Stimulated activated CD8-positive, alpha-beta memory T cell treated with anti-CD3 and anti-CD28 coated beads, Interleukin-4, amount 100 ng/mL, for 1 hour (primary cell): ENCODE measurements at places on chromosomes 1 and 21.

GRCh38 chr1:41471658-41472057 lies 12.8 kb downstream of the EDN2 start:
- DNase-seq, result no peak

DNA sequence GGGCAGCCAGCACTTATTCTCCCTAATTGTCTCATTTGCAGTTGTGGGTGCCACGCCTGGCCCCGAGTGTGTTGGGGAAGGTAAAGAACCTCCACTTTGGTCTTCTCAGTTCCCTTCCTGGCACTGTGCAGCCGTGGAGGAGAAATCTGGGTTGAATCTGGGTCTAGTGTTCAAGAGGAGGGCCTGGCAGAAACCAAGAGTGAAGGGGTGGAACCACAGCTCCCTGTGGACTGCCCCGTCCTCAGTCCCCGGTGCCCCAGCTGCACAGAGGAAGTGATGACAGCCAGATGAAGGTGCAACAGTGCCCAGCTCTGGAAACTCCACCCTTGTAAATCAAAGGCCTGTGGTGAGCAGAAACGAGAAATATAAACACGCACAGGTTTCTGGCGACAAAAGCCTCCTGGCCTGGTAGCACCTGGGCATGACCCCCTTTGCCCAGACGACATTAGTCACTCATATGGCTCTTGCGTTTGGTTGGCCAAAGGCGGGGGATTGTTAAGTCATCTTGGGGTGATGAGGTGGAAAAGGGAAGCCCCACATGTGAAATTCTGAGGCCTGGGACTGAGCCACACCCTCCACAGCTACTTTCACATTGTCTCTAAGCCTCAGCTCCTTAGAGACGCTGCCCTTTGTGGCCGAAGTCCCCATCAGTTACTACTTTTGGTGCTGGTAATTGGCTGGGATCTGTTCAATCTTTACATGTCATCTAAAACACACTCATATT lies 4.2 kb upstream of the ECE1 start:
- peak; percentile 63 for DNase-seq

GRCh38 chr1:208166340-208167138 lies 77.6 kb downstream of the PLXNA2 start:
- no peak for DNase-seq

DNA sequence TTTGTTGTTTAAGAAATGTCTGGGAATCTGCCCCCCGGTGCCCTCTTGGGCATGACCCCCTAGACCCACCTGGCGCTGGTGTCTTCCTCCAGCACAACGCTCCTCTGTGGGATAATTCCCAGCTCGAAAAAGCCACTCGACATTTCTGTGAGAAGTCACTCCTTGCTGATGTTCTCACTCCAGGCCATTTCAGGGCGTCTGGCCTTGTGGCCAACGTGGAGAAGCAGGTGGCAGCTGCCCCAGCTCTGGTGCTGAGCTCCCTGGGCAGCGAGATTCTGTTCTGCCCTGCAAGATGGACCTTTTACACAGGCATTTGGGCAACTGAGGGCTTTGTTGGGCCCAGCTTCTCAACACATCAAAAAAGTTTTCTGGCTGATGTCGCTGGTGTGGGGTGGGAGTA lies 147.7 kb upstream of the WNT4 start:
- DNase-seq, result no peak

- DNase-seq, result no peak
Measured at GRCh38 chr1:175394739-175395138, 202.2 kb upstream of the KIAA0040 start.

GRCh38 chr1:212368073-212368484 lies 46.6 kb downstream of the PACC1 start:
- DNase-seq, result peak; percentile 20

DNA sequence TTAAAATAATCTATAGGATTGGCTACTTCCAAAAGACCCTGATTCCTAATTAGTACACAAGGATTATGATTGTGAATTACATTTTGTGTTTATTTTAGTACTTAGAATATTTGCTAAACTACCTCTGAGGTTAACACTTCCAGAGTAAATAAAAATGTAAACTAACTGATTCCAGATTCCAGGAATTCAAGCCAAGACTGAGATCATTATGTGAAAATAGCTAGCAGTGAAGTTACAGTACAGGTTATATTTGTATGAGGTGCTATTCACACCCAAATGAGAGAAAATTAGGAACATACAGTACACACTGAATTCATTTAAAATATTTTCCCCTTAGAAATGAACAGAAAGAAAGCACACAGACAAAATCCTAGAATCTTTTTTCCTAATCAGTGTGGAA lies 28.8 kb downstream of the TTLL7 start:
- no peak for DNase-seq

DNA sequence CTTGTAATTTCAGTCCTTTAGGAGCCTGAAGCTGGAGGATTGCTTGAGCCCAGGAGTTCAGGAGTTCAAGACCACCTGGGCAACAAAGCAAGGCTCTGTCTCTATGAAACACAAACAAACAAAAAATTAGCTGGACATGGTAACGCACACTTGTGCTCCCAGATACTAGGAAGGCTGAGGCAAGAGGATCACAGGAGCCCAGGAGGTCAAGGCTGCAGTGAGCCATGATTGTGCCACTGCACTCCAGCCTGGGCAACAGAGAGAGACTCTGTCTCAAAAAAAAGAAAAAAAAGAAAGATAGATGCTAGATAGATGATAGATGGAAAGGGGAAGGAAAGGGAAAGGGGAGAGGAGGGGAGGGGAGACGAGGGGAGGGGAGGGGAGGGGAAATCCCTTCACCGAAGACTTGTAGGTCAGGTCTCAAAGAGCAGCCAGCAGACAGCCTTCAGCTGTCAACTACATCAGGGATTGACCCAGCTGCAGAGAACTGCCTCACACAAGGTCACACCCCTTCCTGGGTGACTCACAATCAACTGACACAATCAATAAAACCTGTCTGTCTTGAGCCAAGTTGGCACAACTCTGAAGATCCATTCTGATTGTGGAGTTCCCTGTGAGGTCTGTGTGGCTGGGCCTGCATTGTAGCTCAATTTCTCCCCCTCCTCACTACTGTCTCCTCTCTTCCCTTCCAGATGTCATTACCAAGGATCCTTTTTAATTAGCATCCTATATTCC lies 200.6 kb downstream of the RGS7 start:
- no peak for DNase-seq

DNA sequence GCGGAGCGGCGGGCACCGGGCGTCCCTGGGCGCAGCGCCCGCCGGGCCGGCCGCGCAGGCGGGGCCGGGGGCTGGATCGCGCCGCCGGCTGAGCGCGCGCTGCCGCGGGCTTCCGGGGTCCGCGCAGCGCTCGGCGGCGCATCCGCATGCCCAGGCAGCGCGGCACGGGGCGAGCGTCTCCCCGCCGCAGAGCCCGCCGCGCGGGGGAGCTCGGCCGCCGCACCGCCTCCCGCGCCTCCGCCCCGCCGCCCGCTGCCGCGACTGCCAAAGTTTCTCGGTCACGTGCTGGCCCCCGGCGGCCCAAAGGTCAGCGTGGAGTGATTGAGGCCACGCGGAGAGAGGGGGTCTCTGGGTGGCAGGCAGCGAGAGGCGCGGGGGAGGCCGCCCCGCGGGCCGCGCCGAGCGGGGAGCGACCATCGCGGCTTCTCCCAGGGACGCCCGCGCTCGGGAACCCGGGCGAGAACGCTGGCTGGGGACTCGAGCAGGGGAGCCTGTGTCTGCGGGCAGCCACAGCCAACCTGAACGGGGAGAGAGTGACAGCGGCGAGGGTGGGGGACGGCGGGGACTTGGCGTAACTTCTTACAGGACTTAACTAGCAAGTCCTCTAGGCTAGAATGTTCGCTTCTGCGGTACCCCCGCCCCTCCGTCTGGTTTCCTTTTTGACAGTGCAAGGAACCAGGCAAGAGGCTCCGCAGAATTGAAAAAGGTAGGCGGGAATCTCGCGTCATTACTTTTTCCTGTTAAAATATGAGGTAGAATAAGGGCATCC lies at the start of gene ILDR2:
Gene ILDR2, minus strand, starts transcription at position 180 of the 769 bp plus-strand sequence. CDS start 272 bp downstream, outside the sequence.
- DNase-seq, result peak; percentile 18

- no peak for DNase-seq
Measured at GRCh38 chr1:40432644-40433390, 17.5 kb upstream of the ZFP69B start.

DNA sequence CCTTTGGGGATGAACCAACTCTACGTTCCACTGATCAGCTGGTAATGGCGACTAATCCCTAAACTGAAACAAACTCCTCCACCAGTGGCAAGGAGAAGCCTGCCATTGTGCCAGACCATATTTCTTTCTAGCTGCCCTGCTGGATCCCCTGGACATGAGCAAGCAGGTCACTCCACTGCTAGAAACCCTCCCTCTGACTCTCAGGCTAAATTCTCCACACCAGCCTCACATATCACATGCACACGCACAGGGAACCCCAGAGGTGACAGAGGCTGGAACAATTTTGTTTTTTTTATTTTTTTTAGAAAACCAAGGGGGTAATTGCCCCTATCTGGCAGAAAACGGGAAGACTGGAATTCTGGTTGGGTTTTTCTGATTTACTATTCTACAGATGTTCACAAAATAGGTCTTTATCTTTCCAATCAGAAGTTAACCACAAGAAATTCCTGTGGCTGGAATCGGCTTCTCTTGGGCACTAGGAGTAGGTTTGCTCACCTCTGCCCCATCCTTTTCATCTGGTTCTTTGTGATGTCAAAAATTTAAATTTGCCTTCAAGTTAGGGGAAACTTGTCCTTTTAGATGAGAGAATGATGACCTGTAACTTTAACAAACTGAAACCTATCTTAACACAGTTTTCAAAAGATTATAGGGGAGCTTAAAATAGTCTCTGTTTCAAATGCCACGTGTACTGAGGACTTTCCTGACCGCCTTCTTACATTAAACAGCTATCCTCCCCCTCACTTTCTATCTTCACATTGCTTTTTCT lies 258.1 kb downstream of the SDCCAG8 start:
- no peak for DNase-seq

GRCh38 chr1:47164552-47164951 lies 25.3 kb downstream of the PDZK1IP1 start:
- DNase-seq, result no peak

DNA sequence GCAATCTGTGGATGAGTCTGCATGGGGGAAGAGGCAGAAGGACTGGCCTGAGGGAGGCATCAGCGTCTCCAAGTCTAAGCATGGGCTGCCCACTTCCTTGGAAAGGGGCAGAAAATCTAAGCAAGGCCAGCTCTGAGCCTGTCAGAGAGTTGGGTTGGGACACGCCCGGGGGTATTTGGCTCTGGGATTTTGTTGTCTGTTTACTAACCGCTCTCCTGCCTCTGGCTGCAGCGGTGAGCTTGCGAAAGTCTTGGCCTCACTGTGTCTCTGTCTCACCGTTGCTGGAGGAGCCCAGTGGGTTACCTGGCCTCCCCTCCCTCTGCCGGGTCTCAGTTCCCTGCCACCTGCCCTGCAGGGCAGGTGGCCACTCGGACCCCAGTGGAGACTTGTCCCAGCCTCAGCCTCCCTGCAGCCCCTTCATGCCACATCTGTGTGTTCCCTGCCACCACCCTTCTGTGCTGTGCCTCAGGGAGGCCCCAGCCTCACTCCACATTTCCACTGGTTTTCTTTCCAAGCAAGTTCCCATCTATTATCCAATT lies 33.7 kb downstream of the EDN2 start:
- no peak for DNase-seq

DNA sequence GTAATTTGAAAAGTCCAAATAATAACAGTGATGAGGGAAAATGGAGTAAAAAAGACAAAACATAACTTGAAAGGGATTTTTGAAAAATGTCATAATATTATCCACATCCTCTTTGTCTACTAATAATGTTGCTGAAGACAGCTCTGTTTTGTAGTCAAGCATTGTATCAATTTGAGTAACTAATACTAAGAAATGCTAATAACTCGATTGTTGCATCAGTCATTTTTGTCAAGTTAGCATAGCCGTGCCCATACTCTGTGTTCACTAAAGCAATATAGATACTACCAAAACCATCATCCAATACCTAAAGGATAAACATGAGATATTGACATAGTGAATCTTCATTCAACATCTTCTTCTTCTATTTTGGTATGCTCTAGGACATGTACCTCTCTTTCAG lies 17.3 kb downstream of the PDC start:
- DNase-seq, result no peak

DNA sequence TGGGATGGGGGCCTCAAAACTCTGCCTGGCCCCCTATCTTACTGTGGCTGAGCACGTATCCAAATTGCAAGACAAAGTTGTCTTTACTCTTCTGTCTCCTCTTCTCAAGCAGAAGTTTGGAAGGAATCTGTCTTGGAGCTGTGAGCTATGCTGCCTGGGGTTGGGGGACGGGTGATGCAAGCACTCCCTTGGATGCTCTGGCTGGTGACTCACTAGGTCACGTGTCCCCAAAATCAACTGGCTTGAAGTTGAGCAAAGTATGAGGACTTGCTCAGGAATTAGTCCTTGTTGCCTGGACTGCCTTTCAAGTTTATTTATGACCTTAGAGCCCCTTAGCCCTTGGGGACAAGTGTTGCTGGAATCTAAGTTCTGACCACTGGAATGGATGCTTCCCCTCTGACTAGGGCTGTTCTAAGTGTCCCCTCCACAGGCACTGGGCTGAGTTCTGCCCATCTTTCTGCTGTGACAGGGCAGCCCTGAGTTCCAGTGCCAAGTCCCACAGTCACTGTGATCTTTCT lies 269.5 kb downstream of the HHAT start:
- DNase-seq, result no peak

DNA sequence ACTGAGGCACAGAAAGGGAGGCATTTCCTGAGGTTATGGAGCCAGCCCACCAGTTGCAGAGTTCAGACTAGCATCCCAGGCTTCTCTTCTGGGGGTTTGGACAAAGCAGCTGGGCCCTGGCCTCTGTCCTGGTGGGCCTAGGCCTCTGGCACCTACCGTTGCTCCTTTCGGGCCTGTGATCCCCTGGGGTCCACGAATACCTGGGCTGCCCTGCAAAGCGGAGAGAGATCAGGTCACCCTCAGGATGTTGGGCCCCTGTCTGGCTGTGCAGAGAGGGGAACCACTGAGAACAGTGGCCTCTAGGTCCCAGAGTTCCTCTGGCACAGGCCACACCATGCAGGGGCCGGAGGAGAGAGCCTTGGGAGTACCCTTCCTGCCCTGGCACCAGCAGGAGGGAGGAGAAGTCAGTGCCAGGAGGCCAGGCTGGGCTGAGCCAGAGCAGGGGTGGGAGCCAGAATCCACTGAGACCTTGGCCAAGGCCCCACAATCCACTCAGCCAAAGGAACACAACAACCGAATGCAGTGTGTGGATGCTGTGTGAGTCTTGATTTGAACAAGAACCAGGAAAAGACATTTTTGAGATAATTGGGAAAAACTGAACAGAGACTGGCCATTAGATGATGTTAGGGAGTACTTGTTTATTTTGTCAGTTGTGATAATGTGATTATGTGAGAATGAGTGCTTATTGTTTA lies 8.9 kb downstream of the COL9A2 start:
- no peak for DNase-seq

GRCh38 chr1:44368471-44369151 lies 13.6 kb upstream of the ERI3 start:
- DNase-seq, result no peak

DNA sequence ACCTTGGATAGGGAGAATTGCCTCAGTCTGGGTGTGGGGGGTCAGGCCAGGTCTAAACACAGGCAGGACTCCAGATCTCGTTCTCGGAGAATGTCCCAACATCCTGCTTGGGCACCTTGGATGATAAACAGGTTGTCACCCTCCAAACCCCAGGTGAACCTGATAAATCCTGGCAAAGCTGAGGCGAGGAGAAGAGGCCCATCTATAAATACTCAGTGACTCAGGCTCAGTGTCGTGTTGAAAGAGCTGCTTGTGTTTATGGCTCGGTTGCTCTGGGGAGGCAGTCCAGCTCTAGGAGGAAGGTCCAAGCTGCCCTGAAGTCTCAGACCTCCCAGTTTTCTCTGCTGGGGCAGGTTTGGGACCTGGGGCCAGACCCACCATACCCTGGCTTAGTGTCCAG lies 15.8 kb upstream of the TRIM63 start:
- DNase-seq, result no peak
